ENCODE measurements at places on chromosomes 5 and 9.
A peak's percentile ranks its signal among the peaks of the same experiment; 100 is the strongest.

DNA sequence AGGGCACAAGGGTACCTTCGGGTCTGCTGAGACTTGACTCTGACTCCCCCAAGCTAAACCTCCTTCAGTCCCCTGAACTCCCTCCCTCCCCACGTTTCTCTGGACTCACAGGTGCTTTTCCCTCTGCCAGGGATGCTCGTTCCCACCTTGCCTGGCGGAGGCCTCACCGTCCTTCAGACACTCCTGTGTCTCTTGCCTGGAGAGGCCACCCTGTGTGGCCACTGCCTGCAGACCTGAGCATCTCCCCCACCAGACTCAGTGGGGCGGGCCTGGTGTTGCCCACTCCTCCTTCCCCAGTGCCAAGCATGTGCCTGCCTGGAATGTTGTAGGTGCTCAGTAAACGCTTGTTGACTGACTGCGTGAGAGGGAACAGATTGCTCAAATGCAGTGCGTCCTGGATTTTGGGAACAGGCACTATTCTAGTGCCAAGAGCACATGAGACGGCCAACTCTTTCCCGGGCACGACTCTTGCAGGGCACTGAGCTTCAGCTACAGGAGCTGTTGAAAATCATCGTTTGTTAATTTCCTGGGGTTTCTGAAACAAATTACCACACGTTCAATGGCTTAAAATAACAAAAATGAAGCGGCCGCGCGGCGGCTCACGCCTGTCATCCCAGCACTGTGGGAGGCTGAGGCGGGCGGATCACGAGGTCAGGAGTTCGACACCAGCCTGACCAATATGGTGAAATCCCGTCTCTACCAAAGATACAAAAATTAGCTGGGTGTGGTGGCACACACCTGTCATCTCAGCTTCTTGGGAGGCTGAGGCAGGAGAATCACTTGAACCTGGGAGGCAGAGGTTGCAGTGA is 71.0 kb upstream of the BARHL1 start:
- DNase-seq: no peak

DNA sequence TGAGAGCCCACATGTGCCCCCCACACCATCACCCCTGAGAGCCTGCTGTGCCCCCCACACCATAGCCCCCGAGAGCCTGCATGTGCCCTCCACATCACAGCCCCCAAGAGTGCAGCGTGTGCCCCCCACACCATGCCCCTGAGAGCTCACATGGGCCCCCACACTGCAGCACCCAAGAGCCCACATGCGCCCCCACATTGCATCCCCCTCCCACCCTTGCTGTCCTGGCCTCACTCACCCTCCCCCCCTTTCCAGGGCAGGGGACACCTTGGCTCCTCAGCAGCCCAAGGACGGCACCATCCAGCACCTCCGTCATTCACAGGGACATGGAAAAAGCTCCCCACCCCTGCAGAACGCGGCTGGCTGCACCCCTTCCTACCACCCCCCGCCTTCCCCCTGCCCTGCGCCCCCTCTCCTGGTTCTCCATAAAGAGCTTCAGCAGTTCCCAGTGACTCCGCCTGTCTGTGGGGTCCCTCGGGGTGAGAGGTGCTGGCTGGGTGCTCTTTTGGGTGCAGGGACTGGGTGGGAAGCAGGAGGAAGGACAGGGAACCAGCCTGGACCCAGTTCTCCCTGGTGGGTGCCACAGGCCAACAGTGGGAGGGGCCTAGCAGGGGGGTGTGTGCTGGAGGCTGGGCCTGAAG is 5.0 kb downstream of the LCN1 start:
- DNase-seq: no peak

GRCh38 chr5:9833871-9834270 is 203.7 kb upstream of the TAS2R1 start:
- DNase-seq: no peak

DNA sequence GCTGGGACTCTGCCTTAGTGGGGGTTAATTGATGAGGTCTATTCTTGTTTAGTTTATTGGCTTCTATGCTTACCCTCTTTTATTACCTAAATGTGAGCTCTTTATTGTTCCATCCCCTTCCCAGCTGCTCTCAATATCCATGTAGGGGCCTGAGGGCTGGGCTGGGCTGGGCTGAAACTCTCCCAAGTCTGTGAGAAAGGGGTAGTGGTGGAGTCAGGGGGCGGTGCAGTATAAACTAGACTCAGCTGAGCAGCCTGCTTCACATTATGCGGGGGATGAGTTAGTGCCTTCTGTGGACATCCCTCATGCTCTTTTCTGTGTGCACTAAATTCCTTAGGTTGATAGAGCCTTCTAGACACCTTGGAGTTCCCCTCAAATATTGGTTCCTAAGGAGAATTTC is 451.8 kb upstream of the PTGER4 start:
- DNase-seq: no peak

DNA sequence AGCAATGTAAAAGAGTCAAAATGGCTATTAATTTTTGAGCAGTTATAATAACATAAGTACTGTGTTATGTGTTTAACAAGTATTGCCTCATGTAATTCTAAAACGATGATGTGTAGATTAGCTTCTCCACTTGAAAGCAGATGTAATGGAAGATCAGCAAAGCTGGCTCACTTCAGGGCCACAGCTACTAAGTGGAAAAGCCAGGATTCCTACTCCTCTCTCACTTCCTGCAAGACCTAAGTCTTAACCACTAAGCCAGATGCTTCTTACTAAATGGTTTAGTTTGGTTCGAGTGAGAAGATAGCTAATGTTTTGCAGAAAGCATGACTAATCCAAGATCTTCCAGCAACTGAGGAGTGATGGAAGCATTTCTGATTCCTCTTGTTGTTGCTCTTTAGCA is 15.7 kb upstream of the TNC start:
- no peak for DNase-seq

DNA sequence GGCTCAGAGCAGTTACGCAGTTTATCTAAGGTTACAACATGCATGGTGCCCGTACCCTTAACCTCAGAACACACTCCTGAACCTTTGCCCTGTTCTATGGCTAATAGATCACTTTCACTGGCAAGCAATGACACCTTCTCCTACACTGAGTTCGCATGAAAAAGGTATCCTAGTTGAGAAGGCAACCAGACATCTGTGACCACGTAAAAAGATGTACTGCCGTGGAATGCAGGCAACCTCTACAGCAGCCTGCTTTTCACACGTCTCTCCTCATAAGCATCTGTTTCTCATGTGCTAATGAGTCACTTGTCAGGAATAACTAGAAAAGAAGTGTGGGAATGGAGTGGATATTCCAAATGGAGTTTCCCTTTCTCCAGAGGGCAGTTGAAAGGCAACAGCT is 71.4 kb downstream of the FBXO38 start:
- no peak for DNase-seq

GRCh38 chr5:175822225-175822624 is 49.2 kb upstream of the CPLX2 start:
- no peak for DNase-seq

DNA sequence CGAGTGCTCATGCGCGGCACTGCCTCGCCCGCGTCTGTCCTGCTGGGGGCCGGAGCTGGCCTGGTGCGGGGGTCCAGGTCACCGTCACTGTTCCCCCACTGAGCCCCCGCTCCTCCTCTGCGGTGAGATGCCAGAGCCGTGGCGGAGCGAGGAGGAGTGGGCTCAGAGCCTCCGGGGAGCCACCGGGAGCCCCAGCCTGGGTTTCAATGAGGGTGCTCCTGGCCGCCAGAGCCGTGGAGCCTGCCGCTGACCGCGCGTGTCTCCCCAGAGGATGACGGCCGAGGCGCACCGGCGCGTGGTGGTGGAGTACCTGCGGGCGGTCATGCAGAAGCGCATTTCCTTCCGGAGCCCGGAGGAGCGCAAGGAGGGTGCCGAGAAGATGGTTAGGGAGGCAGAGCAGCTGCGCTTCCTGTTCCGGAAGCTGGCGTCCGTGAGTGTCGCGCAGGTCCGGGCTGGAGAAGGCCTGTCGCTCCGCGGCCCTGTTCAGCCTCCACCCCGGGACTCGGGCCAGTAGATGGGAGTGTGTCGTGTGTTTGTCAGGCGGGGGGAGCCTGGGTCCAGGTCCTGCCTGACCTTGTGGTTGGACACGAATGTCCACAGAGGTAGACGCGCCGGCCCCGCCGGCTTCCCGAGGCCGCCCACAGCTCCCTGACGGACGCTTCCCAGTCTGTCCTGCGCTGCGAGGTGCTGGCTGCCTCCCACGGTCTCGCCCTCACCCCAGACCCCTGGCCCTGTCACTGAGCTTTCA is 22.0 kb downstream of the EXOC3 start:
- no peak for DNase-seq

DNA sequence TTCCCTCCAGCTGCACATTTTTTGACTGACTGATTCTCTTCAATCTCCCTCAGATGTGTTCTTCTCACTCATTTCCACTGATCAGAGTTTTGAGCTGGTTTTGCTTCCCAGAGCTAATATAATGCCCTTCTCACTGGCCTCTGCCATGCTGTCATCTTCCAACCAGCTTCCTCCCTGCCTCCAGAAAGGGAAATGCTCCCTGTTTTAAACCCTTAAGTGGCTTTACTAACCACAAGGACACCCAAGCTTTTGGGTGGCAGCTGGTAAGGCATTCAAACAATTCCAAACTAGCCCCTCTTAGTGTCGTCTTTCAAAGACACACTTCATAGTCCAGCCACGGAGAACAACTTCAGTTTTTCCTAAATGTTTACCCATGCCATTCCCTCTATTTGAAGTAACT is 172.5 kb downstream of the CRB2 start:
- DNase-seq: peak; percentile 66

DNA sequence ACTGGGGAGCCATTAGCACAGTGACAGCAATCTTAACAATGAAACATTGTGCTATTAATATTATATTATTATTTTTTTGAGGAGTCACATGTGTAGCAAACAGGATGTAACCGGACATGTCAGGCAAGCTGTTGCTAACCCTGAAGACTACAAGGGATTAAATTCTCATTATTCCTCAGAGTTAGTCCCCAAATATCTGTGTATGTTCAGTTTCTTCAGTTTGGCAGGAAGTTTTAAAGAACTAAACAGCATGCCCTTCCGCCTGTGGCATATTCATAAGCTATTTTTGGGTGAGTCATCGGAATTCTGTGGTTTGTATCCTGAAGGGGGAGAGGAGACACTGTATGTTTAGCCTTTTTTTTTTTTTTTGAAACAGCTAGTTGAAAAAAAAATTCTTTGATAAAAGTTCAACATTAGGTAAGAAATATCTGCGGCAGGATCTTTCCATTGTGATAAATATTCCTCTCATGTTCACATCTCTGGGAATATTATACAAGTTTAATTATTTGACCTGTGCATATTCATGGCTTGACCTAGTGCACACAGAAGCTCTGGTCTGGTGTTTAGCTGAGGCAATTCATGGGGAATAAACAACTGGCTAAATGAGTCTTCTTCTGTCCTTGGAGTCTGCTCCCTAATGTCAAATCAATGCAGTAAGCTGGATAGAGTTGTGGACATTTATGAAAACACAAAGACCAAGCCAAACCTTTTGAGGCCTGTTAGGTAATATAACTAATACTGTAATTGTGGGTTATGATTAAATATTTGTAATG is 202.7 kb upstream of the CDKN2B start:
- DNase-seq: peak; percentile 67

DNA sequence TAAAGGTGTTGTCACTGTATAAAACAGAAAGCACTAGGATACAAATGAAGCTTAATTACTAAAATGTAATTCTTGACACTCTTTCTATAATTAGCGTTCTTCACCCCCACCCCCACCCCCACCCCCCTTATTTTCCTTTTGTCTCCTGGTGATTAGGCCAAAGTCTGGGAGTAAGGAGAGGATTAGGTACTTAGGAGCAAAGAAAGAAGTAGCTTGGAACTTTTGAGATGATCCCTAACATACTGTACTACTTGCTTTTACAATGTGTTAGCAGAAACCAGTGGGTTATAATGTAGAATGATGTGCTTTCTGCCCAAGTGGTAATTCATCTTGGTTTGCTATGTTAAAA is 43.8 kb downstream of the NDFIP1 start:
- DNase-seq: no peak

DNA sequence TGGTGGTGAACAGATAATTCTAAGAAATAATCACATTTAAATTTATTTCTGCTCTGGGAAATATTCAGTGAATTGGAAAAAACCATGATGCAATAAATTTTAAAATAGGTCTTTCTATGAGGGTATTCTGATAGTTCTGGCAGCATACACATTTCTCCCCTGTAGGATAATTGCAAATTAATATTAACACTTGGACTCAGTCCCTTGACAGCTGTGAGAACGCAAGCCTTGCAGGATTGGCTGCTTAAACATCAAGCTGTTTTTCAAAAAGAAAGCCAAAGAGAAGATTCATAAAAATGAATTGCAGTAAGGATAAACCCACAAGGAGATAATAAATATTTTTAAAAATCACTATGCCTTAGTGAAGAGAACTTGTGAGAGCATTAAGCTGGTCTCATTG is 180.0 kb downstream of the MTRR start:
- DNase-seq: no peak

- DNase-seq: no peak
Measured at GRCh38 chr5:141747152-141748141, 65.4 kb upstream of the ARAP3 start.

DNA sequence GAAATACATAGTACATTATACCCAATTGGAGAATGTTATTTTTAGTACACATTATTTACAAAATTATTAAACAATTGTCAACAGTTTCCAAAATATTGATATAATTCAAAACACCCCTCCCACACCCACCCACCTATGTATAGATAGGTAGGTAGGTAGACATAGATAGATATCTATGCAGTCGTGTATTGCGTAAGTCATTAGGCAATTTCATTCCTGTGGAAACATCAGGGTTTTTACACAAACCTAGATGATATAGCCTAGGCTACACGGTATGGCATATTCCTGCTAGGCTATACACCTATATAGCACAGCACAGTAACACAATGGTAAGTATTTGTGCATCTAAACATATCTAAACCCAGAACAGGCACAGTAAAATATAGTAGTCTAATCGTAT is 377.3 kb downstream of the ANXA1 start:
- no peak for DNase-seq

GRCh38 chr5:176550275-176550831 is 1.2 kb downstream of the CDHR2 start:
- peak; percentile 30 for DNase-seq

GRCh38 chr5:149060325-149060724 is 2.5 kb downstream of the SH3TC2 start:
- peak; percentile 28 for DNase-seq

DNA sequence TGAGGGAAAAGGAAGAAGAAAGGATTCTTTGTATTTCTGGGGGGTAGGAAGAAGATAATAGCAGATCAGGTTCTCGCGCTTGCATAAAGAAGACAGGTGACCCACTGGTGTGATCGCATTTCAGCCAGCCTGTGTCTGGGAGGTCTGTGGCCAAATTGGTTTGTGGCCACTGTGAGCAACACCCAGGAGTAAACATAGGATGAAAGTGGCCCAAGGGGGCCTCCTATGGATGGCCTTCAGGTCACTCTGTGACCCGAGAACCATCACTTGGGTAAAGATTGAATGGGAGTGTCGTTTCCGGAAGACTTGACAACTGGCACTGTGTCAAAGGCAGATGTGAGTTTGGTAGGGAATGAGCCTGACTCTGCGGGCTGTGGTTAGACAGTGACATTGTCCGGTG is 34.2 kb downstream of the RAI14 start:
- DNase-seq: no peak

- DNase-seq: no peak
Measured at GRCh38 chr5:16446993-16447392, 18.6 kb downstream of the ZNF622 start.

- no peak for DNase-seq
Measured at GRCh38 chr5:83026516-83026915, 50.7 kb downstream of the TMEM167A start.

GRCh38 chr5:60010853-60011252 is 117.3 kb upstream of the PDE4D start:
- DNase-seq: no peak
